ENCODE measurements at places on chromosomes 12 and 14. TPM values are rescaled to one million over a fixed set of nuclear protein-coding genes. Genes with fewer than 3 reads are reported as not detected.

DNA sequence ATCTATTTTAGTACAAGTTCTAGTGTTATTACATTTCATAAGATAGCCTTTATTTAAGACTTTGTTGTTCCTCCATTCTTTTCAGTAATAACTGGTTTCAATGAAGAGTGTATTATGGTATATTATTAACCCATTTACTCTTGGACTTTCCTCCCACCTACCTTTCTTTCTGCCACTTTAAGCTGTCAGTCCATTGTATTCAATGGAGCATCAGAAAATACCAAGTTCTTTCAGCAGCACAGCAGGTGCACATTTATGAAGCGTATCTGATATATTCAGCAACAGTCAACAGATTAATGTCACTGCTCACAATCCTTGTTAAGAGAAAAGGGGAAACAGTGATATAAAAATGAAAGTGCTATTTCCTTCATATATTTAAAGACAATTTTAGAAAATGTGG lies 660.9 kb downstream of the C12orf50 start:
- no peak for DNase-seq
- no peaks in the 10 kb centered on the region for H3K36me3 ChIP-seq
- H3K4me3 ChIP-seq = no peak overlapping the region

DNA sequence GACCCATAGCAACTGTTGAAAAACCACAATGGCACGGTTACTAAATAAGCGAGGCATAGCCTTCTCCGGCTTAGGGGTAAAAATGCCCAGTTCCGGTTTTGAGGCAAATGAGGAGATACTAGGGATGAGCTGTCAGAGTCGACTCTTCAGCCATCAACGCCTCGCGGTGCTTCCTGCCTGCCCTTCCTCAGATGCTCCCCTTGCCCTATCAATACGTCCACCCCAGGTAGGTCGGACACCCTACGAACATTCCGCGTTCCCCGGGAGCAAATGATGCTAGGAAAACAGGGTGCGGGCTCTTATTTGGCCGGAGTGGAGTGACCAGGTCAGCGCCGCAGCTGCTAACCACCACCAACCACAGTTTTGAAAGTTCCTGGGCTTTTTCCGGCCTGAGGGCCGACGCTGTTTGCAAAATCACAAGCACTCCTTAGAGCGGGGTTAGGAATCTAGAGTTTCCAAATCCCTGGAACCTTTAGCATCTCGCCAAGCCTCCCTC lies 1.2 kb downstream of the SRSF9 start:
- H3K4me1 ChIP-seq = peaks cover 20% of the 10 kb centered on the region
- H3K27ac ChIP-seq = peak overlapping the region; percentile 94
- DNase-seq = peak; percentile 46
- peaks cover 8% of the 10 kb centered on the region for H3K36me3 ChIP-seq

DNA sequence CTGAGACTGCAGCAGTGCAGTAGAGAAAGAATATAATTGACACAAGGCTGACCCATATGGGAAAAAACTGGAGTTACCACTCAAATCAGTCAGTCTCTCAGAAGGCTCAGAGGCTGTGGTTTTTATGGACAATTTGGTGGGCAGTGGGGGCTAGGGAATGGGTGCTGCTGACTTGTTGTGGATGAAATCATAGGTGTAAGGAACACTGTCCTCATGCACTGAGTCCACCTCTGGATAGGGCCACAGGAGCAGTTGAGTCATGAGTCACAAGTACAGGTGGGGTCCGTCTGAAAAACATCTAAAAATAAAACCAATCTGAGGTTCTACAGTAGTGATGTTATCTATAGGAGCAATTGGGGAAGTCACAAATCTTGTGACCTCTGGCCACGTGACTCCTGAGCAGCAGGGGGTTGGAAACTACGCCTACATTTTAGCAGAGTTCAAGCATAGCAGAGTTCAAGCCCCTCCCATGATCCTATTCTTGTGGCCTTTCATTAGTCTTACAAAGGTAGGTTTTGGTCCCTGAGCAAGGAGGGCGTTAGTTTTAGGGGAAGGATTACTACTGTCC lies 18.1 kb upstream of the SGPP1 start:
- peak overlapping the region; percentile 94 for H3K27ac ChIP-seq
- no peaks in the 10 kb centered on the region for H3K27me3 ChIP-seq
- no peak overlapping the region for H3K4me3 ChIP-seq
- peaks cover 54% of the 10 kb centered on the region for H3K4me1 ChIP-seq

Gene CLMN
- polyA plus RNA-seq = 9.6 TPM

Gene ZDHHC22
- polyA plus RNA-seq = not detected

- H3K4me3 ChIP-seq = no peak overlapping the region
- no peaks in the 10 kb centered on the region for H3K36me3 ChIP-seq
- no peak overlapping the region for H3K27ac ChIP-seq
- no peaks in the 10 kb centered on the region for H3K4me1 ChIP-seq
Observed at GRCh38 chr12:19052689-19053088, 76.8 kb upstream of the PLEKHA5 start.
